H54 (cell line): ENCODE measurements at places on chromosomes 4 and X.

DNA sequence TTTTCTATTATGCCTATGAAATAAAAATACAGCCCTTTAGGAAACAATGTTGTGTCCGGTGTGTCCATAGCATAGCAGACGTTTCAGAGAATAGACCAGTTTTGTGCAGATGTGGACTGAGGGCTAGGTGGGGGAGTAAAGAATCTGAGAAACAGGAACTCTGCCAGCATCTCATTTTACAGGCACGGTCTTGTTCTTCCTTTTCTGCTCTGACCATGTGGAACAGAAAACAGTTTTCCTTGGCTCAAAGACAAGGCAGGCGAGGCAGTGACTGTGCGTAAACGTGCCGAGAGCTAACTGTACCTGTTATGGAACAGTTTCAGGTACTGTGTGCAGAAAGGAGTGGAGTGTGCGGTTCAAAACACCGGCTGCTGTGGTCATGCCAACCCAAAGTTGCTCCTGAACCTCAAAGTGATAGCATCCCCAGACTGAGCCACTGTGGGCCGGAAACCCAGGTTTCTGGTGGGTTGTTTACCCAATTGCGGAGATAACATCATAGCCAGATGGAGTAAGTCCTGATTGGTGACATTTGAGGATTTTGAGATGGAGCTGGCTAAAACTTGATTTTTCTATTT, 20.2 kb downstream of the CNGA2 start:
- no peak for DNase-seq

DNA sequence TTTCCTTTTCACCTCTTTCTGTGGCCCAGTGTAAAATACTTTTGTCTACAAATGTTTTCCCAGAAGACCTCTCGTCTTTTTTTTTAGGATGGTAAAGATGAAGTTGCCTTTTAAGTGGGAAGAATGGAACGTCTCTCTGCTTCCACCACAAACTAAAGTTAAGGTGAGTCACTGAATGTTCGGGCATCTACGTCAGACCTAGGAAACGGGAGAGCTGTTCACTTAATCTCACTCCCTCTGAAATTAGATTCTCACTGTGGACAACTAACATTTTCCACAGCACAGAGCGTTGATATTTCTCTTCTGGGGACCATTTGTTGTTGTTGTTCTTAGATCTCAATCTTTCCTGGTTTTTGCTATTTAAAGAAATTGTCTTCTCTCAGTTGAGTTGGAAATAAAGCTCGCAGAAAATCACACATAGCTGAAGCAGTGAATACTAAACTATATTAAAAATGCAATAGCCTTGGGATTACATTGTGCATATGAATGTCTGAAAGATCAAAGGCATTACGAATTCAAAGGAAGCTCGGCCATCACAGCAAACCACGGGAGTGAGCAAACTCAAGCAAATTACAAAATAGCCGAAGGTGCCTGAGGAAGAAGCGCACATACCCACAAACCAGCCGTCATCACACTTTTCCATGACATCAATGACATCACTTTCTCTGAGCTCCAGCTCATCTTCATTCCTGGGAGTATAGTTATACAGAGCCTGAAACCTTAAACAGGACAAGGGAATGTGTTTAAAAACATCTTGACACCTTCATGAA, 53.9 kb upstream of the PDLIM3 start:
- no peak for DNase-seq

GRCh38 chr4:135963009-135963408, 1569.3 kb downstream of the PCDH18 start:
- no peak for DNase-seq

DNA sequence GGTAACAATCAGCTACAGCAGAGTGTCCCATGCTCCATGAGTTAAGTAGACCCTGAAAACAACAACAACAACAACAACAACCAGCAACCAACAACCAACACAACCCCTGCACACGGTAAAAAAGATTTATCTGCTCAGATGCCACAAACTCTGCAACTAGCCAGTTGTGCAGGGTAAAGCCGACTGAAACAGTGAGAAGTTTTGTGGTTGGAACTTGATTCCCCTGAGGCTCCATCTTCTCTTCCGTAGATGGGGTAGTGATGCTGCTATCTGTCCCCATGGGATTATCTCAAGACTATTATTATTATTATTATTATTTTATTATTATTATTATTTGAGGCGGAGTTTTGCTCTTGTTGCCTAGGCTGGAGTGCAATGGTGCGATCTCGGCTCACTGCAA, 50.6 kb upstream of the RAPGEF2 start:
- DNase-seq = no peak

DNA sequence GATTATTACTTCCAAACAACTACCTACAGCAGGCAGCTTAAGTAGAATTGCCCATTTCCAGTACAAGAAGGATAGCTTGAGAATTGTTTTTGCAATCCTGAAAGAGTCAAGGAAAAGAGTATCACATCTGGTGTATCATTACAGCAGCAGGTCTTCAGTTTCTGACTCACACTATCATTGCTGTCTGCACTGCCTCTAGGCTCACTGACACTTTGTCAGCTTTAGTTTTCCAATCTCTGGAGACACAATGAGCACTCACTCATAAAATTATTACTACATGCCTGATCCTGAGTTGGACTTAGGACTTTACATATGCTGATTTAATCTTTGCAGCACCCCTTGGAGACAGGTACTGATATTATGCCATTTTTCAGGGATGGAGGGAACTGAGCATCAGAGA, 244.6 kb upstream of the BOD1L1 start:
- no peak for DNase-seq

DNA sequence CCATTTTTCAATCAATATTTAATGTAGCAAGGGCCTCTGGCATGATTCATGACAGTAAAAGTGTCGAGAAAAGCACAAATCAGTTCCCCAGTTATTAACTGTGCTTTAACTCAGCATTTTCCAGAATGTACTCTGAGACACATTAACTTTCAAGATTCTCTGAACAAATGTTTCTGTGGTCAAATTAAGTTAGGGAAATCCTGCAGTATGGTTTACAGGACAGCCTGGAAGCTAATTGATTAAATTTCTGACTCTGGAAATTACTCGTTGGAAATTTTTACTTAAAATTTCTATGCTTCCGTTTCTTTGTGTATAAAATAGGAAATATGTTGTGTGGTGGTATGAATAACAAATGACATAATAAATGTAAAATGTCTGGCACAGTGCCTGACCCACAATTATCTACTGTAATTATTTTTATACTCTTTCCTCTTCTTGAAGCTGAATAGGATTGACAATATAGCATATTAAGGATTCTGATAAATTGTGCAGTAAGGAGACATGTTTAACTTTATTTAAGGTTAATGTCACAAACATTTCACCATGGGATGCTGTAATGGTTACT, 33.7 kb downstream of the STK32B start:
- DNase-seq = no peak

GRCh38 chrX:25198253-25198652, 182.5 kb upstream of the ARX start:
- no peak for DNase-seq

- DNase-seq = no peak
Observed at GRCh38 chr4:102665527-102665926, 95.2 kb downstream of the MANBA start.

DNA sequence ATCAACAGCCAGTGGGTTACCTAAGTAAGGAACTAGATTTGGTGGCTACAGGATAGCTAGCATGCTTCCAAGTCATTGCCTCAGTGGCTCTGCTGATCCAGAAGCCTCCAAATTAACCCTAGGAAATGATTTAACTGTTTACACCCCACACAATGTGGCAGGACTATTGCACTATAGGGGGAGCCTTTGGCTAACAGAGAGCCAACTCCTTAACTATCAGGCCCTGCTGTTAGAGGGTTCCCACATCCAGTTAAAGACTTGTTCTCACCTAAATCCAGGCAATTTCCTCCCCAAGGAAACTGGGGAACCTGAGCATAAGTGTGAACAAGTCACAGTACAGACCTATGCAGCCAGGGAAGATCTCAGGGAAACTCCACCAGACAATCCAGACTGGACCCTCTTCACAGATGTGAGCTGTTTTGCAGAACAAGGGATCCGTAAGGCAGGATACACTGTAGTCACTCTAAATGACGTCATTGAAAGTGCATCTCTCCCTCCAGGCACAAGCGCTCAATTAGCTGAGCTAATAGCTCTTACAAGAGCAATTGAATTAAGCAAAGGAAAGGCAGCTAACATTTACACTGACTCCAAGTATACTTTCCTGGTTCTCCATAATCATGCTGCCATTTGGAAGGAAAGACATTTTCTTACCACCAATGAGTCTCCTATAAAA, 185.3 kb upstream of the SPOCK3 start:
- no peak for DNase-seq

DNA sequence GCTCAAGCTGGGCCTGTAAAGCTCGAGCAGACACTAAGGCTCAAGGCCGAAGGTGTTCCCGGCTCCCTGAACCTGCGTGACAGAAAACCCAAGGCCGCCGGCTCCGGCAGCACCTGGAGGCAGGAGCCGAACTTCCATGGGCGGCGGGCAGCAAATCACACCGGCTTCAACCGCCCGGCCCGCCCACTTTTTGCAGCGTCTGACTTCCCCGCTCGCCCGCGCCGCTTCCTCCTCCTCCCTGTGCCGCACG, 940 bp upstream of the NSD2 start:
- peak; percentile 61 for DNase-seq

DNA sequence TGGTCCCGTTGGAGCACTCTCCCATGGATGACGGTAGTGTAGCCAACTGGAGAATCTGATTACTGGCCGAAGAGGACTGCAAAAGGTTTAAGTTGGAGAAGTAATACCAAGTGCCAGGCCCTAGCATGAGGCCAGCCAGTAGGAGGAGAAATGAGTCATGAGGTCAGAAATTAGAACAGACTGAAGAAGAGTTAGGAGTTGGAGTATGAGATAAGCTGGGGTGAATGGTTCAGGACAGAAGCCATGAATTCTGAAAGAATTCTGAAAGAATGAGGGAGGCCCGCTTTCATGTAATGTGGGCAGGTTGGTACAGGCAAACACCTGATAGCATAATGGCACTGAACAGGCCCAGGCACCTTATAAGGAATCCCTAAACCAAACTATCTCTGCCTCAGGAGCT, 18.4 kb upstream of the STK26 start:
- DNase-seq = no peak

DNA sequence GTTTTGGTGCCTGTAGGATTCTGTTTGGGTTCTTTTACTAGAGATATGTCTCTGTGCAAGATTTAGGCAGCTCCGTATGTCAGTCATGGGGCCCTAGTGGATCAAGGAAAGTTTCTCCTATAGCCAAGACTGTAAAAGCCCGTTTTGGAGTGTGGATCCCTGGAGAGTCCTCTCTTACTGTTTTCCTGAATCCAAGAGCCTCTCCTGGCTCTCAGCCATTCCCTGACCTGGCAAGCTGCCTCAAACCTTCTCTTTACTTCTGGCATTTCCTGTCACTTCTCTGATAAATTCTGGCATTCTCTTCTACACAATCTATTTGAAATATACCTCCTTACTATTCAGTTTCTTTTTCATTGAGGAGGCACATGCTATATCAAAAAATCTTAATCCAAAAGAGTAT, 41.4 kb downstream of the DCAF12L2 start:
- DNase-seq = no peak

GRCh38 chrX:7225338-7225737, 77.4 kb upstream of the PUDP start:
- DNase-seq = no peak

DNA sequence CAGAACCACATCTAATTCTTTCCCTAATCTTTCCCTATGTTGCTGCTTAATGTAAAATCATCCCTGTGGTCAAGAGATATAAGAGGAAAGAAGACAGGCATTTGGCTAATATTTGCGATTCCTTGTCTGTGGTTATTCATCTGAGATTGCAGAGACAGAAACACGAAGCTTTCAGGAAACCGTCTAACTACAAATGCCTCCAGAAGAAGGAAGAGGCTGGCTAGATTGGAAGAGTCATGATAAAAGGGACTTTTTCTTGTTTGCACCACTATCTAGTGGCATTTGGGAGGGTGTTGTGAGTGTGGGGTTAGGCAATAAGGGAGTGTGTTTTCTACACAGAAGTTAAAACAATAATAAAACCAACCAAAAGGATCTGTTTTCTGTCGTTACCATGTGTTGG, 43.9 kb downstream of the TMEM154 start:
- no peak for DNase-seq

DNA sequence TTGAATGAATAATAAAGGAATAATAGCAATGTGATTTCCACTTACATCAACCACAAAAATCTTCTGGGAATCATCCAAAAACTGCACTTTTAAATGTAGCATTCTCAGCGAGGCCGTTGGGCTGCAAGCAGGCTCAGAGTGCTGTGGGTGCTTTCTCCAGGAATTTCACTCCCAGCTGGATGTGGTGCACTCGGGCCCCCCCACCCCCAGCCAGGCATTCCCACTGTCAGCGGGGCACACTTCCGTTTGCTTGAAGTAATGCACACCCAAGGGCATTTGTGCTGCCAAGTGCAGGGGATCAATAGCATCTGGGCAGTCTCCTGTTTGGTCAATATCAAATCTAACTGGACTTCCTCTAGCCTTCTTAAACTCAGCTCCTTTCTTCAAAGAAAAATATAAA, at the start of gene FRMD7:
TSS of gene FRMD7 (minus strand) at position 278 of the 400 bp plus-strand sequence. CDS start at position 102, 176 bp downstream.
- no peak for DNase-seq

DNA sequence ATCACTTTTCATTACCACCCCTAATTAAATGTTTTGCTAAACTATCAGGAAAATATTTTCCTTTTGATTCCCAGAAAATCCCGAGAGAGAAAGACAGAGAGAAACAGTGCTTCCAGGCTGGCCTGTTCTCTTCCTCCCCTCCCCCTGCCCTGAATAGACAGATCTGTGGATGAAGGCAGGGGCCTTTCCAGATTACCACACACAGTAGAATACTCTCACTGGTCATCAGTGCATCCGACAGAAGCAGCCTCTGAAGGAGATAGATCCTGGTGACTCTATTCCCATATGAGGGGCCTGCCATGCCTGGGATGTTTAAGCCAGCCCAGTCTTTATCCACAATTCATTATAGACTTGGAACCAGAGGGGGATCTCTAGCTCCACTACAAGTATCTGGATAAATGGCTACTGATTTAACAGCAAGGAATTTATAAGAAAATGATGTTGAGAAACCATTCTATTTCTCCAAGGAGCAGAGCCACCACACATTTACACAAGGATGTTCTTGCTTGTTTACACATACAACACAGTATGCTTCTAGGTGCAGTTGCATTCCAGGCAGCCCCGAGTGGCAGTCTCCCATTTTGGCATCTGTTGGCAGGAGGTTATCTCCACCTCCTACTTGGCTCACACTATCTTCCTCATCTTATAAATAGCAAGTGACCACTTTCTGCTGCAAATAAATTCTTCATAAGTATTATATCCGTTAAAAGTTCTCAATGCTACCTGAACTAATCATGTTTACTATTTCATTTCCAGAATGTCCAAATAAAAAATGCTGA, 115.8 kb downstream of the HS6ST2 start:
- DNase-seq = no peak

GRCh38 chr4:57607566-57608180, 497.5 kb upstream of the IGFBP7 start:
- DNase-seq = no peak

DNA sequence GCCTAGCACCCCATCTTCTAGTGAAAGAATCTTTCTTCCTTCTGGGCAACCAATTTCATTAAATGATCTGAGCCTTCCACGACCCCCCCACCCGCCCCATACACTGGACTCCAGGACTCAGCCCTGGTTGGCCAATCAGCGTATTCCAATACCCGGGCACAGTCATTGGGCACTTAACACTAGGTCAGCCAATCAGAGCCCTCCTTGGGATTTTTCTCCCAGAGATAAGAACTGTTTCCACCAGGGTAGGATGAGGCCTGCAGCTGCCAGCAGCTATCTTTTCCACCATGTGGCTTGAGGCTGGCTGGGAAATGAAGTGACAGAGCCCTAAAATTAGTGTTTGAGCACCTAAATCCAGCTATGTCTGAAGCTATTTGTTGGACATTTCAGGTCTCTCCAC, 418.8 kb downstream of the BCOR start:
- DNase-seq = no peak

GRCh38 chrX:81957900-81958545, 756.1 kb downstream of the SH3BGRL start:
- DNase-seq = peak; percentile 1

- no peak for DNase-seq
Observed at GRCh38 chrX:113157496-113157895, 316.9 kb upstream of the AMOT start.
